Kidney glomerular epithelial cell (primary cell): ENCODE measurements at places on chromosomes 12 and 14.

DNA sequence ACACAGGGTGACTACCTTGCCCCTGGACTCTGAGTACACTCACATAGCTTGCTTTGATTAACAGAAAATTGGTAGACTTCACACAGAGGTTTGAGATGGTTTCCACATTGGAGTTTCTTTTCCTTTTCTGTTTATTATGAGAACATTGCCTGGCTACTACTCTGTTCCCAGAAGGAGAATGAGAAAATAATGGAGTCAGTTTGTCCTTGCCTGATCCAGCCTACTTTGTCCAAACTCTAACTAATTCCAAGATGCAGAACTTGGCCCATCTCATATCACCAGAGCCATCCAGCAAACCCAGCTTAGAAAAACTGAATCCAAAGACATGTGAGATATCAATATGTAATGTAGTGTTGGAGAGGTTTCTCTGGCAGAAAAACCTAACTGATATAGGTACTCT, 20.4 kb downstream of the TAS2R50 start:
- no peak for DNase-seq

DNA sequence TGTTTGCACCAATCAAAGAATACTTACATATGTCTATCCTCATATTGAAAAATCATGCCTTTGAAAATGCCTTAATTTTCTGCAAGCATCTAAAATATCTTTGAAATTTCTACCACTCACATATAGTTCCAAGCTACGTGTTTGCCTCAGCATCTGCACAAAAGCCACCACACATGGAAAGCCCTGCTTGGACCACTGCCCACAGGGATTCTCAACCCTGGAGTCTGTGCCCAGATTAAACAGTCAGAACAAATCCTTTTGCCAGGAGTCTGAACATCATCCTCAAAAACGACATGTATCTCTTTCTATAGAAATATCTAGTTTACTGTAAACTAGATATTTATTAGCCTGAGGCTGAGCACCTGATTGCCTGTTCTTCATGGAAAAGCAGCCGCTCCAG, 32.6 kb downstream of the ARMH4 start:
- no peak for DNase-seq

GRCh38 chr12:19201661-19202060, 72.1 kb downstream of the PLEKHA5 start:
- no peak for DNase-seq

DNA sequence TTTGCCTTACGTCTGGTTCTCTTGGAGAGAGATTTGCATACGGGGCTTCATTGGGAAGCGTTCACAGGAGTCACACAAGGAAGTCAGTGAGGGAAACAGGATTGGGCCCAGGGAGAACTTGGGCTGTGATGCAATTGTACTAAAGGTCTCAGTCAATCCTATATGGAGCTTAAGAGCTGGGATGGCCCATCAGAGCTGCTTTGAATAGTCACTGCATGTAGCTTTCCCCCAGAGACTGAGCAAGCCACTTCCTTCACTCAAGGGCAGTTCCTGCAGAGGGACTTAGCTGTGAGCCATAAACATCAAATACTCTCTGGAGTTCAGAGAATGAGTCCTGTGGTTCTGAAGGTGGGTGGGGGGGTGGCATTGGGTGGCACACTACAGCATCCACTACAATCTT, 605.4 kb downstream of the MED13L start:
- no peak for DNase-seq

DNA sequence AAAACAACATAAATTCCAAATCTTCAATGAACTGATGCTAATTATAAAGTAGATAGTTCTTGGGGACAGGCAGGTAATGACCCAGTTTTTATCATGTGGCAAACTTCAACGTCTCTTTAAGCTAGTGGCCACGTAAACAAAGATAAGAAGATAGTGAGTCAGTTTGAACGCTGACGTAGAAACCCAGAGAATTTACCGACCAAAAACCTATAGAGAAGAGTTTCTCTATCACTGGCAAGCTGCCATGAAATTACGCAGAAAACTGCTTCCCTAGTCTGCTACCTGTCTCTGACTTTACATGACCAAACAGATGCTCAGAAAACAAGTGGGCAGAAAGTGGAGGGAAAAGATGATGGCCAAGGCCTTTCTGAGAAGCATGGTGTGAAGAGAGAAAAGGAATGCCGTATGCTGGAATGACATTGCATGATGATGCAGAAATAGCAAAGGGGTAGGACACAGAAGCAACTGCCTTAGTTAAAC, 136.3 kb downstream of the ITPR2 start:
- no peak for DNase-seq

GRCh38 chr14:43166163-43166562, 1340.9 kb downstream of the FSCB start:
- DNase-seq, result no peak
